ENCODE measurements at places on chromosomes 1 and 21. TPM values are rescaled to one million over a fixed set of nuclear protein-coding genes. Genes with fewer than 3 reads are reported as not detected.

Gene ELK4
- 97.8 TPM for total RNA-seq

Gene NUP133
- total RNA-seq: 47.9 TPM

Gene TCHH
- 0.08 TPM for total RNA-seq

- peak; percentile 6 for DNase-seq
These were observed 18.6 kb upstream of the ADGRB2 start for GRCh38 chr1:31782421-31783410.

GRCh38 chr1:231130544-231130943, 31.3 kb upstream of the TRIM67 start:
- DNase-seq: no peak

DNA sequence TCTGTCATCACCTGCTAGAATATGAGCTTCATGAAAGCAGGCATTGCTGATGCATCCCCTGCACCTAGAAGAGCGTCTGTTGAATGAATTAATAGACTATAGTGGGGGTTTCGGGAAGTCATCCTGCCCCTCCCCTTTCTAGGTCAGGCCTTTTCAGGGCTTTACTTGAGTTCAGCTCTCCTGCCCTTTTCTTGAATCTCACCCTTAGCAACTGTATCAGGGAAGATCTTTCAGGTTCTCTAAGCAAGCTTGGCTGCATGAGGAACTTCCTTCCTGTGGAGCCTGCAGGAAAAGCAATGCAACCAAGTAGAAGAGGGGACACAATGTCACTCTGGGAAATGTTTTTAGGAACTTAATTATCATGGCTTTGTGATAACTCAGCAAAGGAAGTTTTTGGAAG, 27.2 kb upstream of the KIAA0040 start:
- no peak for DNase-seq

DNA sequence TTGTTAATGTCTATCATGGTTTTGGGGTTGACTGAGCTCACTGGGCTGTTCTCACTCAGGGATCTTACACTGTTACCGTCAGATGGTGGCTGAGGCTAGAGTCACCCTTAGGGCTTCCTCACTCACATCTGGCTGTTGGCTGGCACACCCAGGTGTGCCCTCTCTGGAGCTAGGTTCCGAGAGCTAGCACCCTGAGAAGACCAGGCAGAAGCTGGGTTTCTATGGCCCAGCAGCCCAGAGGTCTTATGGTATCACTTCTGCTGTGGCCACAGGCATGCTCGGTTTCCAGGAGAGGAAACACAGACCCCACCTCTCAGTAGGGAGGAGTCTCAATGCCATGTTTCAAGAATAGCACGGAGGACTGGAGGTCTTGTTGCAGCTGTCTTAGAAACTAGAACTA, 20.7 kb upstream of the KIF1B start:
- no peak for DNase-seq

DNA sequence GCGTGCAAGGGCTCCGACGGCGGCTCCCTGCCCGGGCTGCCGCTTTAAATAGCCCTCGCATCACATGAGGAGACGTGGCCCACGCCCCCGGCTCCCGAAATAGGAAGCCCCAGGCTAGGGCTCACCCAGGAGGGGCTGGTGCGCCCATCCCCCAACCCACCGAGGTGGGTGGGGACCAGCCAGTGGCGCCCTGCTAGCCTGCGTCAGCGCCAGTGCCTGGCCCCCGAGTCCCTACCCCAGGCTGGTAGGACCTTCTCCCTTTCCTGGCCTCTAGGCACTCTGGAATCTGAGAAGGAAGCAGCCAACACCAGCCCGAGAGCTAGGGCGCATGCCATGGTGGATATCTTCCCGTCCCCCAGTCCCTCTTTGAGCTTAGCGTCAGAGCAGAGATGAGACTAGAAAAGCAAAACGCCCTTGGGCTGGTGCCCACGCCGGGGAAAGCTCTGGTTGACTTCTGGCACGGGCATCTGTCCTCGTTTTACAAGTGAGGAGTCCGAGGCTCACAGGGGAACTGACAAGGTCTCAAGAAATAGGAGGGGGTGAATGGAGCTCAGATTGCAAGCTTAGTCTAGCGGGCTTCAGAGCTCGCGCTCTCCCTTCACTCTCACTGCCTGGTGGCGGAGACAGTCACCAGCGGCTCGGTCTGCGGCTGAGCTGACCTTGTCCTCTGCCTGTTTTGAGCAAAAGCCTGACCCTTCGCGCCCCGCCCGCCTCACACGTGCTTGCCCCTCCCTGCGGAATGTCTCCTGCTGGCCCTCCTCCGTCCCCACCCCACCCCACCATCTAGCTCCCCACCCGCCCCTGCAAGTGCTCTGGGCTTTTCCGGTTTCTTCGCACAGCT, at the start of gene FABP3:
FABP3 (minus strand) TSS at position 21 of the 841 bp plus-strand sequence. CDS start 62 bp downstream, outside the sequence.
- no peak for DNase-seq

DNA sequence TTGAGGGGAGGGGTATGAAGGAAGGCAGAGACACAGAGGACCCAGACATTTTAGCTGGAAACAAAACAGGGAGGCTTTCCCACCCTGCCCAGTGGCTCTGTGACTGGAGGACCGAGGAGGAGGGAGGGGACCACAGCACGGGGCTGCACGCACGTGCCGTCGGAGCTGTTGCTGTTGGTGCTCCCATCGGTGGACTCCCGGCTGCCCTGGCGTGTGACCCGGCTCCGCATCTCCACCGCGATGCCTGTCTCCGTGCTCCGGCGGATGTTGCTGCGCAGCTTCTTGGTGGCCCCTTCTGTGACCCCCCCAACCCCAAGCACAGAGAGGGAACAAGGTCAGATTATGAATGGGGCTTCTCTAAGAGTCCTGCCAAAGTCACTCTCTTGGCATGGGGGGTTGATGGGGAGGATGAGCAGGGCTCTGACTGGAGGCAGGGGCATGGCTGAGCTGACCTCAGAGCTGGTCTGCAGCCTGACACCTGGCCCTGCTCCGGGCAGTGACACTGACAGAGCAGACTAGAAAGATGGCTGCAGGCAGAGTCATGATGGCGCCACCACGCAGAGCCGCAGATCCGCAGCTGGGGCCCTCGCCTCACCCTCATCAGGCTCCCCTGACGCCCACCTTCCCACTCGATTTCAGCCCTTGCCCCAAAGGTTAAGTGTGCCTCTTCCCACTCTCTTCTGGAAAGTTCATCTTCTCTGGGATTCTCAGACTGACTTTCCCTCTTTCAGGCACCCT, 29.6 kb downstream of the RIMS3 start:
- no peak for DNase-seq

- DNase-seq: no peak
These were observed 24.4 kb downstream of the TMCO4 start for GRCh38 chr1:19775317-19775716.

DNA sequence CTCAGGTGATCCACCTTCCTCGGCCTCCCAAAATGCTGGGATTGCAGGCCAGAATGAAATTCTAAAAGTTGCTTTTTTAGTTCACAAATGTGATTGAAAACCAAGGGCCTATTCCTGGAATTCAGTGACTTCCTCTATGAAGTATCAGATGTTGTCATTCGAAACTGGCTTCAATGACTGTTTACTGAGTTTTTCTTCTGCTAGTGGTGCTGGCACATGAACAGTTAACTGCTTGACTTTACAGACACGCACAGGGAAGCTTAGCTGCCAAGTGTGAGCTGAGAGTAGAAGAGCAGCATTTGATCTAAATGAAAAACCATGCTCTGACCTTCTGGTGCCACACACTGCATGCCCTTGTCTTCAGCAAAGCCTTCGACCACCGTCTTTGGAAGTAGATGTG, 32.8 kb upstream of the AJAP1 start:
- DNase-seq: no peak

DNA sequence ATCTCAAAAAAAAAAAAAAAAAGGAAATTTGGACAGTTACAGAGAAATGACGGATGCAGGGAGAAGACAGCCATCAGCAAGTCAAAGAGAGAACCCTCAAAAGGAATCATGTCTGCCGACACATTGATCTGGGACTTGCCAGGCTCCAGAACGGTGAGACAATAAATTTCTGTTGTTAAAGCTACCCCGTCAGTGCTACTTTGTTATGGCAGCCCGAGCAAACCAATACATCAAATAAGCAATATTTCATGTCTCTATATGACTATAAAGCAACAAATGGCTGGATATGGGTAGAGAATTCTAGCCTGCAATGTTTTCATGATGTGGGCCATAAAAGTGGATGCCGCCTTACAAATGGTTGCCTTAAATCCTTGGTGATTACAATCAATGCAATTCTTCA, 23.3 kb upstream of the FAM89A start:
- DNase-seq: no peak

- no peak for DNase-seq
These were observed 193.0 kb downstream of the CACNA1E start for GRCh38 chr1:181676269-181676668.

DNA sequence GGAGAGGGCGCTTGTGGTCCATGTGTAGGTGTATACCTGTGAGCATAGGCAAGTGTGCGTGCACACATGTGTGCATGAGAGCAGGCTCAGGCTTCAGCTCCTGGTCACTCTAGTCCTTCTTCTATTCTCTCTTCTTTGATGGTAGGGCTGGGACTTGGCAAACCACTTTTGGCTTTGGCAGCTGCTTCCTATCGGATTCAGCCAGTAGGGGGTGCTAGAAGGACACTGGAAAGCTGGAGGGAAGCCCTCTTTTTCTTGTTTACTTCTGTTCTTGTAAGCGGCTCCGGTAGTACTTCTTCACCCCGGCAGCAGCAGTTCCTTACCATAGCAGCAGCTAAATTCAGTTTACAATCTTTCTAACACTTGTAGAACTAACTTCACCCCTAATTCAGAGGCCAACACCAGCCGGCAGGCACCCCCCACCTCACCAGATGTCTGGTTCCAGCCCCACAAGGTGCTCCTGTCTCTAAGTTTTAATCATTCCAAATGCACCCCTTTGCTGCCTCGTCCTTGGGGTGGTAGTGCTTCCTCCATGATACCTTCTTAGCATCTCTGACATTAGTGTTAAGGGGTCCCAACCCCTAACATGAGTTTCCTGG, 25.1 kb downstream of the NENF start:
- peak; percentile 76 for DNase-seq

- no peak for DNase-seq
These were observed 19.2 kb downstream of the S100A7 start for GRCh38 chr1:153441238-153441755.

DNA sequence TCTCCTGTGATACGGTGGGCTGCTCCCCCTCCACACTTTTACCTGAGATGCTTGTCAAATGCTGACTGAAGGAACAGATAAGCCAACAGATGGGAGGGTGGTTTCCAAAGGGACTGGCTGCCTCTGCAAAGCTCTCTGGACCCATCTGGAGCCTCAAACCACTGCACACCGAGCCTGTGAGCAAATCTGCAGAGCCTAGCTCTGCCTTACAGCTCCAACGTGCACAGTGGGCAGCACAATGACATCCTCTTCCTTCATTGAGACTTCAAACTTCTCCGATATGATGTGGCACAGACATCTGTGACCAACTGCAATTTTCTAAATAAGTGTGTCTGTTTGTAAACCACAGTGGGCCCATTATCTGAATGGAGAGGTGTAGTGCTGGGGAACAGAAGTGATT, 26.2 kb upstream of the KNCN start:
- no peak for DNase-seq
